ENCODE measurements at places on chromosomes 7 and 10. TPM values are rescaled to one million over a fixed set of nuclear protein-coding genes. Genes with fewer than 3 reads are reported as not detected.

The NUDT13 gene
- total RNA-seq: 1.8 TPM

DNA sequence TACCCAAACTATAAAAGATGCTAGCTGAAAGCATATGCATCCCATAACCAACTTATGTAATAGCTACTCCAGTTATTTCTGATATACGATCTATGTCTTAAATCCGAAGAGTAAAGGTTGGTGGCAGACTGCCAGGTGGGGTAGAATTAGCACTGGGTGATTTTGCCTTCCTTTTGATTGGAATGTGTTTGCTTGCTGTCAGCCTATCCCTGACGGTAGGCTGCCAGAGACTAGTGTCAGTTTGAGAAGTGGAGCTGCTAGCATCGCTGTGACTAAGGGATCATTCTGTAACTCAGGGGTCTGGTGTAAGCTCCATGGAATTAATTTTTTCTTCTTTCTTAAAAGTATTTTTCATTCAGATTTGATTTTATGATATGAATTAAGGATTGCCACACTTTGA, 9.5 kb upstream of the SEM1 start:
- H3K36me3 ChIP-seq: no peaks in the 10 kb centered on the region
- DNase-seq: no peak
- H3K4me3 ChIP-seq: no peak overlapping the region
- no peaks in the 10 kb centered on the region for H3K27me3 ChIP-seq
- no peaks in the 10 kb centered on the region for H3K4me1 ChIP-seq

GRCh38 chr10:7285522-7286322, 125.1 kb downstream of the SFMBT2 start:
- no peaks in the 10 kb centered on the region for H3K36me3 ChIP-seq
- DNase-seq: no peak
- no peak overlapping the region for H3K27ac ChIP-seq
- no peak overlapping the region for H3K4me3 ChIP-seq

DNA sequence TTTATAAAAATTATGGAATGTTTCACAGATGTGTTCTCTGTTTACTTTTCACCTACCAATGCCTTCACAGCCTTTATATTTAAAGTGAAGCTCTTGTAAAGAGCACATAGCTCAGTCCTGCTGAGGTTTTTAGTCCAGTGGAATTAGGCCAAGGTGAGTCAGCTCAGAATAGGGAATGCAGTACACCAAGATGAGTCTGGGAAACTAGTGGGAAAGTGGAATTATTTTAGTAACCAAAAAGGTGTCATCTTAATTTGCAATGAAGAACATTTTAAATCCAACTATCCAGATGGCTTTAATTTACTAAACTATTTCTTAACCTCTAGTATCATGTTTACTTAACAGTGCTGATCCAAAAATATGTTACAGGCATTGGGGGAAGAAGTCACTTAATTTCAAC, 236.3 kb upstream of the CTBP2 start:
- no peaks in the 10 kb centered on the region for H3K4me1 ChIP-seq
- DNase-seq: no peak
- H3K27ac ChIP-seq: no peak overlapping the region
- H3K36me3 ChIP-seq: no peaks in the 10 kb centered on the region
- peaks cover 14% of the 10 kb centered on the region for H3K27me3 ChIP-seq

Data from osteoblast (primary cell).